Activated T-helper 1 cell treated with anti-CD3 and anti-CD28 coated beads, Interleukin-2, amount 50 U/mL, for 16 hours (primary cell): ENCODE measurements at places on chromosomes 6 and 20.

DNA sequence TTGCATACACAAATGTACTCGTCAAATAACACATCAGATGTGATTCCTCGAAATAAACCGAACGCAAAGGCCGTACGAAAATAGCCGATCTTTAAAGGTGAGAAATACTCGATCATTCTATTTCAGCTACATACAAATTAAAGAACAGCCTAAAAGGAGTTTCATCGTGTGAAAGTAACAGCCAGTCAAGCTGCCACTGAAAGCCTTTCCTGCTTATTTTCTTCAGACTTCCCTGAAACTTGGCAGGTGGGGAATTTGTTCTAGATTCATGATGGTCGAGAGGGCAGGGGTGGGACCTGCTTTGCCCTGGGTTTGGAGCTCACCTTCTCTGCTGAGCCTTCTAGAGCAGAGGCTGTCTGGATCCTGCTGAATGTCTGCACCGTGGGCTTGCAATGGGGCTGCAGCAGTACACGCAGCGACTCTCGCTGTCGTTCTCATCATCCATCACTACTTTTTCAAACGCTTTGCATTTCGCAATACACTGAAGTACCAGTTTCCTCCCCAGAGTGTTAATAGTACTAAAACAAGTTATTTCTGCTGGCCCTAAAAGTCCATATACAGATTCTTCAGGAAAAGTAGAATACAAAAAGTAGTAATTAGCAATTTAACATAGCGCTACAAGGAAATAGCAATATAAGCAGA is 16.2 kb downstream of the FOXC1 start:
- DNase-seq = no peak

DNA sequence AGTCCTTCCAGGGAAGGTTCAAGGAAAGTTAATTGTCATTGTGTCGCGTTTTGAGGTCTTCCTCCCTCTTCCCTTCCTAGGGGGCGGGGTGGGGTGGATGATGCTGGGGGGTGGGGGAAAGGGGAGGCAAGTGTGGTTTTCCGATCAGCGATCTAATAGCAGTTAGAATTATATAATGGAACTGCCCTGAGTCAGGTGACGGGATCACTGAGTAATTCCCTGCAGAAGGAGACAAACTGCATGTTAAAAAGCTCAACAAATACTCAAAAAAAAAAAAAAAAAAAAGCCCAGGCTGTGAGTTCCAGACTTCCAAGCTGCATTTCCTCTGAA is 240.4 kb downstream of the PHACTR1 start:
- DNase-seq = no peak

GRCh38 chr6:54009052-54009654 is 102.1 kb upstream of the MLIP start:
- DNase-seq = no peak

GRCh38 chr6:46626228-46626909 is 26.2 kb downstream of the CYP39A1 start:
- no peak for DNase-seq

DNA sequence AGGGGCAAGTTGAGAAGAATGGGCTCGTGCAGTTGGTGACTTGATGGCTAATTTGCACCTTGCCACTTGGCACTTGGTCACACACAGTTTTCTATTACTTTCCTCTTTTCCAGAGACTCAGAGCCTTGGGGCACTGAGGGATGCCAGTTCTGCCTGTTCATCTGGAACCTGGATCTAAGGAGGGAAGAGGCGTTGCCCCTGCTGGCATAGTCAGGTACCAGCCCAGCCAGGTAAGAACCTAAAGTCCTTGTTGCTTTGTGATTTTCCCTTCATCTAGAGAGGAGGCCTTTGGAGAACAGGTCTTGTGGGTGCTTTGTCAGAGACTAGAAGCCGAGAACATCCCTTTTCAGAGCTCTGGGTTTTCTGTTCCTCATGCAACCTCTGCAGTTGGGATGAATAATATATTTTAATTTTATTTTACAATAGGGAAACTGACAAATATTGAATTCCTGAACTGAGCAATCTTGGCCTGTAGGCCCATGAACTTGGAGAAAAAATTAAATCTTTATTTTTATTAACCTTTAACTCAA is 11.4 kb downstream of the SYTL3 start:
- DNase-seq = no peak

GRCh38 chr6:160118620-160119229 is 2.9 kb upstream of the SLC22A1 start:
- DNase-seq = no peak
